Femur (tissue), 1 donor: ENCODE measurements at places on chromosomes 5 and 9.
A peak's percentile ranks its signal among the peaks of the same experiment; 100 is the strongest.

DNA sequence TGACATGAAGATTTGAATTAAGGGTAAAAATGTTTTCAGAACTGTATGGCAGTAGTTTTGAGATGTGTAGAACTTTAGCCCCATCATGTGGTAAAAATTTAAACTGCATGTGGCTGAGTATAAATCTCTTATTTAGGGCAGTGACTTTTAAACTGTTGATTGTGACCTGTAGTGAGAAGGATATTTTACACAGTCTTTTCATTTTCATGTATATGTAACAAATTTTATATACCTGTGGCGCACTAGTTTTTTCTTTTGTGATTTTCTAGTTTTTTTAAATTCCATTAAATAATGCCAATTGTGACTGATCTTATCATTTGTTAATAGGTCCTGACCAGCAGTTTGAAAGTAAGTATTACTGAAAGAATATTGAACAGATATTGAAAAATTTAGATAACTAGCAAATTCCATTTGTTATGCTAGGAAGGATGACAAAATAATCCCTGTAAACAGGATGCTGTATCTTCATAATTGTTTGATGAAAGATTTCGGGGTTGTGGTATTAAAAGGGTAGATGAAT lies 47.2 kb downstream of the GPBP1 start:
- no peak for DNase-seq

DNA sequence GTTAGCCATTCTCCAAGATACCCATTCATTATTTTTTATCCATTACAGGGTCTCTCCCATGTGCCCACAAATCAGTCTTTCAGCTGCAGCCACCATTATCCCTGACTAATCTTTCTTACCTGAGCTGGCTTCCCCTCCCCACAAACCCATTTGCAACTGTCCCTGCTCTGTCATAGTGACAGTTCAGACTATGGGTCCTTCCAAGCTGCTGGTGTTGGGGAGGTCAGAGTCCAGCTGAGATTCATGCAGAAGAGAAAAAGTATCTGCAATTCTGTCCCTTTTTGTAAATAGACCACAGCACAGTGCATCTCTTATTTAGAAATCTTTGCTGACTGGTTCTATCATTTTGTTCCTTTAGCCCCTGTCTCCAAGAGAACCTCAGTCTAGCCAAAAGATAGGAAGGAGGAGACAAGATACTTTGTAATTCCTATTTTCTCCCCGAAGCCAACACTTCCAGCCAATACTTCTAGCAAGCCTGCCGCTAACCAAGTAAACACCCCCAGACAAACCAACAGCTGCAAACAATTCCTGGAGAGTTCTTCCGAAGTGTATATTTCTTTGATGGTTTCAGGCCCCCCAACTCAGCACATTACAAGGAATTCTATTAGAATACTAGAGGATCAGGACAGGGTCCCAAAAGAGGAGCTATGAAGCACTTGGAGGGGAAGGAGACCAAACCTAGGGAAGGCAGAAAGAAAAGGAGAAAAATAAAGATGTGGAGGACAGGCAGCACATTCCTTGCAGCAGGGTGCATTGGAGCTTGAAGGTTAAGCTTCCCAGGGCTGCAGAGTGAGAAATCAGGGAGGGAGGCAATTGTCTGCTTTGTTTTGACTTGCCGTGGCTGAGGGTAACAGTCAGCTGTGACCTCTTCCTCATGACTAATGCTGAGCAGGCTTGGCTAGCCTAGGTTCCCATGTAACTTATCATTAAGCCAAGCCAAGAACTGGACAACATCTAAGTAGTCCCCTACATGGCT lies 148.5 kb downstream of the SGCD start:
- peak; percentile 57 for DNase-seq

DNA sequence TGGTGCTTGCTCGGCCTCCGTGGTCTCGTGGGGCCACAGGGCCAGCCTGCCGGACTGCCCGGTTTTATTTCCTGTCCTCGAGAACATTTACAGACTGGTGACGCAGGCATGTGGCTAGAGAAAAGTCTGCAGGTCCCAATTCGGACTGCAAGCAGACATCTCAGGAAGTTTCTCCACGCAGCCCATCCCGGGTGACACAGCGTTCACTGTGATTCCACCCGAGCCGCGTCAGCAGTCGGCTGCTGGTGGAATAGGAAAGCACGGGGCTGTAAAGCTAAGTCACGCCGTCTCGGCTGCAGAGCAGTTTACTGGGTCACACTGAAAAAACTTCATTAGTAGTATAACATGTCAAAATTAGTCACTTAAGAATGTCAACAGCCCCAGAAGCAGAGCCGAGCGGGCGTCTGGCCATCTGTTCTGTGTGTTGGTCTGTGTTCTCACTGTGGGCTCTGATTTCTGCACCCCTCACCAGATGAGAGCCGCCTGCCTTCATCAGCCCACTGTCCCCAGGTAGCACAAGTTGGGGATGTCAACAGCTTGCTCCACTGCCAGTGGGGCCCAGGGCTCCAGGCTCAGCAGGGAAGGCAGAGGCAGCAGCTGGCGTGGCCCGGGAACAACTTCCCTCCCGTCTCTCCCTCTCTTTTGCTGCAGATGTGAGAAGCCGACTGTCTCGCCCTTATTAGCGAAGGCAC lies 363.7 kb downstream of the IRX2 start:
- DNase-seq, result peak; percentile 44

- no peak for DNase-seq
These were observed 128.8 kb upstream of the MAP3K1 start for GRCh38 chr5:56686337-56687195.

GRCh38 chr9:107613321-107613720 lies 123.8 kb upstream of the KLF4 start:
- DNase-seq, result no peak
